ENCODE measurements at places on chromosomes 11 and 22.

- DNase-seq, result no peak
These were observed 12.7 kb downstream of the RBFOX2 start for GRCh38 chr22:36015811-36016529.

DNA sequence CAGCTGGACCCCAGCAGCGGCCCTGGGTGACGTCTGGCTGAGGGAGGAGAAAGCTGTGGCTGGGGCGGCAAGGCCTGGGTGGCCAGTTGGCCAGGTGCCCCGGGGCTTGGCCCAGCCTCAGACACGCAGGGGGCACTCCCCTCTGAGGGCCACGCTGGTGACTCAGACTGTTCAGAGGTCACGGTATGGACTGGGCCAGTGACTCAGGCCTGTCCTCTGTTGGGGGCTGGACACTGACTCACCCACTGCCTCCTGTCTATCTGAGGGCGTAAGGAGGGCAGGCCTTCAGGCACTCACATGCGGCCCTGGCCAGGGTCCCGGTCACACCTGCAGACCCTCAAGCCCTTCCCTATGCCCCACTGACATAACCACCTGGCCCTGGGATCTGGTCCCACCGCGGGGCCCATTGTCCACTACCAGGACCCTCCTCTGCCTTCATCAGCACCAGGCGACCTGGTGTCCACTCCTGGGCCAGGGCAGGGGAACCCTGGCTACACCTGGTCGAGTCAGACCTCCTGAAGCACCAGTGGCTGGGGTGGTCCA lies 3.7 kb upstream of the MUC5AC start:
- DNase-seq, result no peak

DNA sequence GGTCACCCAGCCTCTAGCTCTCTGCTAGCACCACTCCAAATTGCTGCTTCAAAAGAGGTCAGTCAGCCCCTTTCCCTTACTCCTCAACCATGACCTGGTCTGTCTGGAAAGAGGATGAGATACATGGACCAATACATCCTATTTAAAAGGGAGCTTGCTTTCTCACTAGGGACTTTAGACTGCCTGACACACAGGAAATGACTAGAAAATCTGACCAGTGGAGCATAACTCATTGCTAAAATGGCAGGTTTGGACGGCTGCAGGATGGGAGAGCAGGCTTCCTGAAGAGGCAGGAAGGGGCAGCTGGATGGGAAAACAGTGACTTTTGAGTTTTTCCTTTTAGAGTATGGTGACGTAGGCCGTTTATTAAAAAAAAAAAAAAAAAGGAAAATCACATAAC lies 25.3 kb downstream of the STIM1 start:
- no peak for DNase-seq

GRCh38 chr22:24412274-24412673 lies 15.1 kb upstream of the ADORA2A start:
- DNase-seq, result no peak

DNA sequence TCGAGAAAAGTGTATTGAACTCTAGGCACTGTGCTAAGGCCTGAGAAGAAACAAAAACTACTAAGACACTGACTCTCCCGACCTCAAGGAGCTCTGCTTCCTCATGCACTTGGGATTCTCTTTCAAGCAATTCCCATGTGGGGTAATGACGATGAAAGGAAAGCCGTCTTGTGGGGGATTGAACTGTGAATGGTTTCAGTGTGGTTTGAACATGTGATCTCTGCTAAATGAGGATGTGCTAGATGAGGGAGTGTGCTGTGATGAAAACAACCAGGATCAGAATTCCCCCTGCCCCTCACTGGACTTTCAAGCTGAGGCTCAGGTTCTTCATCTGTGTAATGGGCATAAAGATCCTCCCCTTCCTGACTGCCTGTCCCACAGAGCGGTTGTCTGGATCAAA lies 74.9 kb downstream of the DEPDC5 start:
- no peak for DNase-seq

DNA sequence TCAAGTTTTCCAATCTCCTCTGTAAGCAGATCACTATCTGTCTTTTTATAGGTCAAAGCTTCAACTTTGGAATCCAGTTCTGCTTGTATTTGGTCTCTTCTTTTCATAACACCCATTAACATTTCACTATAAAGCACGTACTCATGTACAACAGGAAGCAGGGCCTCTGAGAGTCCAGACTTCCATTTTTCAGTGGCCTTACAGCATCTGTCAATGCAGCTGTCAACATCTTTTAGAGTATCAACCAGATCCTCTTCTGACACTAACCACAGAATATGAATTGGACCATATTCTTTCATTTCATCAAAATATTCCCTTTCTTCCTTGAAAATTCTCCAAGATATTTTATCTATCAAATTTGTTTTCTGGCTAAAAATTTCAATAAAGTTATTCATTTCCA lies 24.7 kb upstream of the SLN start:
- DNase-seq, result no peak

- DNase-seq, result no peak
These were observed 12.8 kb downstream of the CTSC start for GRCh38 chr11:88324562-88325345.

DNA sequence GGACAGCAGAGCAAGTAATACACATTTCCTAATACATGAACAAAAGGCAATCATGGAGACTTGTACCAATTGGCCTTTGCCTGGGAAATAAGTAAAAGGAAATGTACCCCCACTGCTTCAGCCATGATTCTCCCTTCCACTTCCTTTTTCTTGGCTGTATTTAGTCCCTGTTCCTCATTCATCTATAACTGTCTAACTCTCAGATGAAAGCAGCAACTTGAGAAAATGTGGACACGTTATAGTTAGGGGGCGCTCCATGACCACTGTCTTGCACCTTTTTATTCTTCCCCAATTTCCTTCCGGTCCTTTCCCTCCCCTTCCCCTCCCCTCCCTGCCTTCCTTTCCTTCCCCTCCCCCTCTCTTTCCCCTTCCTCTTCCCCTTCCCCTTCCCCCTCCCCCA lies 61.3 kb upstream of the BARX2 start:
- no peak for DNase-seq

GRCh38 chr11:72373163-72373562 lies 61.2 kb downstream of the CLPB start:
- no peak for DNase-seq

GRCh38 chr11:721741-722345 lies 15.8 kb downstream of the EPS8L2 start:
- DNase-seq, result peak; percentile 57

GRCh38 chr11:78504181-78504580 lies 70.5 kb downstream of the NARS2 start:
- DNase-seq, result no peak

GRCh38 chr22:48098921-48099245 lies 1336.4 kb downstream of the TBC1D22A start:
- DNase-seq, result no peak

DNA sequence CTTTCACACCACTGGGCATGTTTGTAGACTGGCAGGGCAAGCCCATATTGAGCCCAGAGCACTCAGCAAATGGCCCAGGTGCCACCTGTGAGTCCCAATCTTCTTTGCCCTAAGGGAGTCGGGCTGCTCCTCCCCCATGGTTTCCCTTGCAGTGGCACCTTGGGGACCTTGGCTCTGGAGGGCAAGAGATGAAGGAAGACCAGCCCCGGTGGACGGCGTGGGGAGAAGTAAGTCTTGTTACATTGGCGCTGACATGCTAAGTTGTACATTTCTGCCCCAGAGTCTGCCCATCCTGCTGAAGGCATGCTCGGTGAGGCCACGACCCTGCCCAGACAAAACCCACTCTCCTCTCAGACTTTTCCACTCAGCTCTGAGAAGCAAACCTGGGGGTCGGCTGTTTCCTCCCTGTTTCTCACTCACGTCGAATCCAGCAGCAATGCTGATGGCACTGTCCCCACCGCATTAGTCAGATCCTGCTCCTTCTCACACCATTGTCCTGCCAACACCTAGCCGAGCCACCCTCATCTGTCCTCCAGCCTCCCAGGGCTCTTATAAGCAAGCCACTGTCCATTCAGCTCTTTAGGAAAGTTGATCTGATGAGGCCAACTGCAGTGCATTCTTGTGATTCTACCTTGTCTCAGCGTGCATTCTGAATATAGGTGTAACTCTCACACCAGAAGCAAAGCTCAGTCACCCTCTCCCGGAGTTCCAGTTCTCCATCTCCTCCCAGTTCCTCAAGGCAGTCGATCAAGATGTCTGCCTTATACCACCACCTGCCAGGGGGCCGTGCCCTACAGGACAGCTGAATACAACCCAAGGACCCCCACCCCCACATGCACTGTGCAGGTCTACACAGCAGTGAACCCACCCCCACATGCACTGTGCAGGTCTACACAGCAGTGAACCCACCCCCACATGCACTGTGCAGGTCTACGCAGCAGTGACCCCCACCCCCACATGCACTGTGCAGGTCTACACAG lies 827.1 kb downstream of the TBC1D22A start:
- no peak for DNase-seq

- peak; percentile 18 for DNase-seq
These were observed 15.7 kb downstream of the CRTAM start for GRCh38 chr11:122853971-122854446.

GRCh38 chr11:69239641-69240040 lies 54.3 kb upstream of the MYEOV start:
- no peak for DNase-seq

DNA sequence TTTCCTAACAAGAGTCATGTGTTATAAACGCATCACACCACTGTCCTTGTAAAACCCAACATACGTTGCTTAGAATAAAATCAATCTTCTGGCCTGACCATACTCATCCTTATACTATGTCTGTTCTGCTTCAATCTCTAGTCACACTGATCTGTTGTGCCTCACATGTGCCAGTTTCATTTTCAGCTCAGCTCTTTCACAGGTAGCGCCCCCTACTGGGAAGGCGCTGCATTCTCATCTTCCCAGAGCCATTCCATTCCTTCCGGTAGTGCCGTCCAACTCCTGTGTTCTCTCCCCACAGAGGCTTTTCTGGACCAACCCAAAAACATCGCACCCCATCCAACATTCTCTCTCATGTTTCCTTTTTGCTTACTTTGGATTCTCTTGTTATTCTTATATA lies 22.2 kb downstream of the CASP5 start:
- DNase-seq, result peak; percentile 50

GRCh38 chr22:46031965-46032851 lies 55.2 kb upstream of the WNT7B start:
- DNase-seq, result no peak

DNA sequence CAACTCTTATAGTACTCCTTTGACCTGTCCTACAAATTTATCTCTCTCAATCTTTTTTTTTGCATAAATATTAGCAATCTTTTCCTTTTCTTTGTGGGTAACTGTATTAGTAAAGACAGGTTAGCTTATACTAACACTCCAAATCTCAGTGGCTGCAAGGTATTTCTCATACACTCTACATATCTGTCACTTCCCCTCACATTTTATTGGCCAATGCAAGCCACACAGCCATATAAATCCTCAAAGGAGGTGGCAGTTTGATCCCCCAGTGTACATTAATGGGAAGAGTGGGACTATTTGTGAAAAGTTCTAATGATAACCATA lies 42.6 kb upstream of the EED start:
- no peak for DNase-seq

GRCh38 chr22:42770448-42770726 lies 49.7 kb upstream of the A4GALT start:
- DNase-seq, result no peak

GRCh38 chr22:32887324-32887980 lies 85.9 kb downstream of the TIMP3 start:
- DNase-seq, result no peak

GRCh38 chr11:57199330-57199729 lies 17.6 kb downstream of the LRRC55 start:
- DNase-seq, result no peak

GRCh38 chr22:27747396-27748221 lies 53.9 kb downstream of the MN1 start:
- DNase-seq, result no peak

Measured in activated CD4-positive, alpha-beta T cell treated with anti-CD3 and anti-CD28 coated beads, Interleukin-2, amount 50 U/mL, for 48 hours (primary cell).